ENCODE measurements at places on chromosomes 1 and 21.

GRCh38 chr1:32713081-32713480, 10.5 kb upstream of the SYNC start:
- no peak for DNase-seq

GRCh38 chr1:41840592-41841246, 78.0 kb downstream of the HIVEP3 start:
- no peak for DNase-seq

DNA sequence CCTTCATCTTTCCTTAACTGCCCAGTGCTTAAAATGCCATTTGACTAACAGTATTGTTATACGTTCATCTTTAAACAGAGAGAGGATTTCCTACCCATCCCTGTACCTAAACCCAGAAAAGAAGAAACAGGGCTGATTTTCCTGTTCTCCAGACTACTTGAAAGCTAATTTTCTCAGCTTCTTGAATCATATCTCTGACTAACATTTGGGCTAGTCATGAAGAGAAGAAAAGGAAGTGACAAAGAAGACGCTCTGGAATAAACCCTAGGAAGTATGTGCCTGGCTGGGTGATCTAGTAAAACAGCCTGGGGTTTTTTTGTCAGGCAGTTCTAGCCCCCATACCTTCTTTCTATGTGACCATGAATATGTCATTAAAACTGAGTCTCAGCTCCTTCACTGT, 44.8 kb upstream of the SGIP1 start:
- no peak for DNase-seq

DNA sequence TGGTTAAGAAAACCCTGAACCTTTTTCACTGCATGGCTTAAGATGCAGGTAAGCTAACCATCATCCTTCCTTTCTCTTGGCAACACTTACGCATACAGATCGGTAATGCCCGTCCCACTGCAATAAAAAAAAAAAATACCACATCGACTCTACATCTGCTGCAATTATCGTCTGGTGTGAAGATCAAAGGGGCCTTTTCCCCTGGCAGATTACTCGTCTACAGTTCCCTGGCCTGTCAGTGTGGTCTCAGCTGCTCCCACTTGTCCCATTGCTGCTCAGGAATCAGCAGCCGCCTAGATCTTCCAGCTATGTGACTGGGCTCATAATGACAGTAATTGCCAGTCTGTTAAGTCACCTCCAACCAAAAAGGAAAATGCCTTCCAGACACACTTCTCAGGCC, 133.1 kb downstream of the SETD4 start:
- DNase-seq, result no peak

- DNase-seq, result no peak
Measured at GRCh38 chr1:57061369-57061768, 95.6 kb upstream of the C8B start.

DNA sequence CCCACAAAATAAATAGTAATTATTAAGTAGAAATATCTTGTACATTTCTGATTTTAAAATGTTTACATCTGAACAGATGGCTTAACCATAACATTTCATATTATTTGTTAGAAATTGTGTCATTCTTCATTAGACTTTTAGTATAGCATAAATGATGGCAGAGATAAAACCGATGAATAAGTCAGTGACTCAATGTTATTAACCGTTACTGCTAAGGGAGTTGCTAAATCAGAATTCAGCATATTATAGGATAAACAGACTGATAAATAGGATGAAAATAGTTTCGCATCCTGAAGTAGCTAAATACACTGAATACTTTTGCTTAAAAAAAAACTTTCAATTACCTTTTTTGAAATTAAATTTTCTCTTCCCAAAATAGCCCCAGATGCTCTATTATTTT, 610.6 kb upstream of the ZP4 start:
- DNase-seq, result no peak

DNA sequence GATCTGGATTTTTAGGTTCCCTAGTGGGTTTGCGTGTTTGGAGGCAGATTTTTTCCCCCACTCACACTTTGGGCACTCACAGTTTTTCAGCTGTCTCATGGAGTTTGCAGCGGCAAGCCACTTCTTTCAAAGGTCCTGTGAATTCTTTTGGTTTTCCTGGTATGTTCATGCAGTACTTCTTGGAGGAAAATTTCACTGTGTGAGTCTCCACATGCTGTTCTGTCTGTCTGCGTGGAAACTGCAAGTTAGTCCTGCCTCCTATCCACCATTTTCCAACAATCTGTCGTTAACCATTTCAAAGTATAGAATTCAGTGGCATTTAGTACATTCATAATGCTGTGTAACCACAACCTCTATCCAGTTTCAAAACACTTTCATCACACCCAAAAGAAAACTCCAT, 793 bp upstream of the FMO1 start:
- no peak for DNase-seq

DNA sequence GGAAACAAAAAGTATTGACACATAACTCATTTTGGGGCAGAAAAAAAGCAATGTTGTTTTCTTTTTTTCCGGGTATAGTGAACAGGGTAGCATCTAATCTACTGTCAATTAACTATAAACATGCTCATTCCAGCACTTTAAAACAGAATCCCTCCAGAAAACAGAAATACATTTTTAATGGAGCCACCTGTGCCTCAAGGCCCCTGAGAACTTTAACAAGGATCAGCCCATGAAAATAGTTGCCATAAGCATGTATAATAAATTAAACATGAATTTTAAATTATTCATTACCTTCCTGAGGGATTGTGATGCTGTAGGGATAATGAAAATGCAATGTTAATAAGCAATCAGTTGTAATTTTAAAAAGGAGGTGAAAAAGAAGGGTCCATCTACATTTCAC, 101.4 kb upstream of the IVNS1ABP start:
- DNase-seq, result no peak

DNA sequence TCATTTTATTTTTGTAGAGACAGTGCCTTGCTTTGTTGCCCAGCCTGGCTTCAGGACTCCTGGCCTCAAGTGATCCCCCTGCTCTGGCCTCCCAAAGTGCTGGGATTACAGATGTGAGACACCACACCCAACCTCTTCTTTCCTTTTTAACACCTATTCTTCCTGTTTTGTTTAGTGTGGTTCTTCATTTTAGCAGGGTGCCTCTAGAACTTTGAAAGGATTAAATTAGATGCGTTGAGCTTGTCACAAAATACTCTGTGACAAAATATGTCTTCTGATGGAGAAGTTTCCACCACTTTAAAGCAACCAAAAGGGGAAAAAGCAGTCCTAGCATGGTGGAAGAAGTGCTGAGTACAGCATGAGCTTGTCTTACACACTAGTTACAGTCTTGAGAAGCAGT, 42.0 kb downstream of the CDC14A start:
- no peak for DNase-seq

GRCh38 chr1:101261623-101262022, 24.8 kb downstream of the S1PR1 start:
- no peak for DNase-seq

DNA sequence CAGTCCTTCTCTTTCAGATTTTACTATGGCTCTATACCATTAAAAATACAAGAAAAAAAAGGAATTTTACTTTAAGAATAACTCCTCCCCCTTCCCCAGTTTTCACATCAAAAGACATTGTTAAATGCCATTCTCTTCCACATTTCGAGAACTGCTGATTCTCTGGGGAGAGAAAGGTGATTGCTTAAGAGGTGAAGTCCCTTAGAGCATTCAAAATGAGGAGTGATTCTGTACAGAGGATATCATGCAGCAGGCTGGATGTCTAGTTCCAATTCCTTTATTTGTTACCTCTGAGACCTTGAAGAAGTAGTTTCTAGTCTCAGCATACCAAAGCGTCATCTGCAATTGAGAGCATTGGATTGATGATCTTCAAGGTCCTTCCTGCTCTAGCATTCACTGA, 46.9 kb downstream of the FMO3 start:
- no peak for DNase-seq

DNA sequence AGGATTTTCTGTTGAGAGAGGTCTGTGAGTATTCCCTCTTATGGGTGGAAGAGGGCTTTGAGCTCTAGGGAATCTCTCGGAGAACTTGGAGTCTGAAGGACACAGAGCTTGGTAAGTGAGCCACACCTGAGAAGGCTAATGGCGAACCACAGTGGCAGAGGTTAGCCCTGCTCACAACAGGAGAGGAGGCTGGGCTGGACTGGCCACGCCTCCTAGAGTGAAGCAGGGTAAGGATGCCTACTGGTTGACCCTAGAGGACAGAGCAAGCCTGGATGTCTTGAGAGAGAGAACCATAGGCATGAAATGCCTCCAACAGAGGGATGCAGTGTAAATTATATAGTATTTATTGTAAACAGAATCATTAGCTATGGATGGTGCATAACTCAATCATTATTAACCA, 232.6 kb downstream of the PCP4 start:
- no peak for DNase-seq

- no peak for DNase-seq
Measured at GRCh38 chr1:82179131-82179530, 378.4 kb downstream of the ADGRL2 start.

- DNase-seq, result no peak
Measured at GRCh38 chr1:2166254-2166653, 28.3 kb downstream of the FAAP20 start.

- no peak for DNase-seq
Measured at GRCh38 chr1:159941591-159942560, 3.5 kb downstream of the IGSF9 start.

- no peak for DNase-seq
Measured at GRCh38 chr1:78145105-78145580, 99.4 kb downstream of the GIPC2 start.

DNA sequence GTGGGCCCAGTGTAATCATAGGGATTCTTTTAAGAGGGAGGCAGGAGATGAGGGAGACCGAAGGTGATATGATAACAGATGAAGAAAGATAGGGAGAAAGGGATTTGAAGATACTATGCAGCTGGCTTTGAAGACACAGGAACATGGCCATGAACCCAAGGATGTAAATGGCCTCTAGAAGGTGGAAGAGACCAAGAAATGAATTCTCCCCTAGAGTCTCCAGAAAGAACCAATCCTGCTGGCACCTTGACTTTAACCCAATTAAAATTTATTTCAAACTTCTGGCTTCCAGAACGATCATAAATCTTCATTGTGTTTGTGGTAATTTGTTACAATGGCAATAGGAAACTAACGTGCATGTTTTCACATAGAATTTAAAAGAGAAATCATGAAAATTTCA, 95.0 kb upstream of the GORAB start:
- DNase-seq, result no peak

GRCh38 chr1:113830039-113830438, 17.8 kb upstream of the RSBN1 start:
- no peak for DNase-seq

GRCh38 chr1:25924454-25924853, 18.2 kb upstream of the STMN1 start:
- no peak for DNase-seq

DNA sequence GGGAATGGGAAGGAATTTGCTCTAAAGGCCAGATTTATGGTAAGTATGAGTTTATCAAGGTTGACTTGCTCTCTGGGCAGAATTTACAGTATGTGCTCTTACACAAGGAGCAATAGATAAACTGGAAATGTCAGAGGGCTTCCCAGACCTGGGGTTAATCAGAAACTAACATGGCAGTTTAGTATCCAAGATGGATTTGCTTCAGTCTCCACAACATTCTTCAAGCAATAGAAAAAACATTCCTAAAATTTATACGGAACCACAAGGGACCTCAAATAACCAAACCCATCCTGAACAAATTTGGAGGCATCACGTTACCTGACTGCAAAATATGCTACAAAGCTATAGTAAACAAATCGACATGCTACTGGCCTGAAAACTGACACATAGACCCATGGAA, 606.7 kb upstream of the CHRM3 start:
- no peak for DNase-seq

DNA sequence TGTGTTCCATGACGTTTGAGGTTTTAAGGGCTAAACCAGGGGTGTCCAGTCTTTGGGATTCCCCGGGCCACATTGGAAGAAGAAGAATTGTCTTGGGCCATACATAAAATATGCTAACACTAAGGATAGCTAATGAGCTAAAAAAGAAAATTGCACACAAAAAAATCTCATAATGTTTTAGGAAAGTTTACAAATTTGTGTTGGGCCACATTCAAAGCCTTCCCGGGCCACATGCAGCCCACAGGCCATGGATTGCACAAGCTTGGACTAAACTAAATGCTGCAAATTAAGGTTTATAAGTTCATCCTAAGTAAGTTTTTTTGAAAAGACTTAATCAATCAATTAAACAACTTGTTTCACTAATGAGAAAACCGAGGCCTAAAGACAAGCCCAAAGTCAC, 21.9 kb downstream of the NIBAN1 start:
- DNase-seq, result no peak

GRCh38 chr1:107767156-107767582, 197.8 kb downstream of the VAV3 start:
- no peak for DNase-seq

DNA sequence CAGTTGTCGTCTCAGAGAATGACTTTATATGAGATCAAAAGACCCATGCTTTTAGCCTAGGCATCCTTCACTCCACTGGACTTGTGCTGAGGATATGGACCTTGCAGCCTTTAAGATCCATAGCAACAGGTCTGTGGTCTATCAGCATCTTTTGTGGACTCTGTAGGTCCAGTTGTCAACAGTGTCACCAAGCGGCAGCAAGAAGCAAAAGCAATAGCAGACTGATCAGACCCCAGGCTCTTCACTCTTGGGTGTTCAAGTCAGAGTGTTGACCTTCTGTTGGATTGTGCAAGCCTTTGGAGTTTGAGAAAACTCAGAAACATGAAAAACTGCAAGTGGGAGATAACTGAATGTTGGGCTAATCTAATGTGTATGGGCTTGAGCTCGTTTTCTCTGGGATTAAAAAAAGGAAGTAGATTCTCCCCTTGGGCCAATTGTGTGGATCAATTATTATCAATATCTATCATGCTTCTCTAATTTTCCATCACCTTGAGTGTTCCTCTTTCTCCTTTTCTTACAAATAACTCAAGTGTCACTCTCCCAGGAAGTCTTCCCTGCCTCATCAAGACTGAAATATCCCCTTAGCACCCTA, 144.2 kb downstream of the LYPLAL1 start:
- no peak for DNase-seq

GRCh38 chr1:16888860-16889816, 6.6 kb upstream of the RNU1-2 start:
- DNase-seq, result peak; percentile 80

GRCh38 chr21:45854690-45855247, 126.8 kb upstream of the COL6A1 start:
- DNase-seq, result peak; percentile 16

DNA sequence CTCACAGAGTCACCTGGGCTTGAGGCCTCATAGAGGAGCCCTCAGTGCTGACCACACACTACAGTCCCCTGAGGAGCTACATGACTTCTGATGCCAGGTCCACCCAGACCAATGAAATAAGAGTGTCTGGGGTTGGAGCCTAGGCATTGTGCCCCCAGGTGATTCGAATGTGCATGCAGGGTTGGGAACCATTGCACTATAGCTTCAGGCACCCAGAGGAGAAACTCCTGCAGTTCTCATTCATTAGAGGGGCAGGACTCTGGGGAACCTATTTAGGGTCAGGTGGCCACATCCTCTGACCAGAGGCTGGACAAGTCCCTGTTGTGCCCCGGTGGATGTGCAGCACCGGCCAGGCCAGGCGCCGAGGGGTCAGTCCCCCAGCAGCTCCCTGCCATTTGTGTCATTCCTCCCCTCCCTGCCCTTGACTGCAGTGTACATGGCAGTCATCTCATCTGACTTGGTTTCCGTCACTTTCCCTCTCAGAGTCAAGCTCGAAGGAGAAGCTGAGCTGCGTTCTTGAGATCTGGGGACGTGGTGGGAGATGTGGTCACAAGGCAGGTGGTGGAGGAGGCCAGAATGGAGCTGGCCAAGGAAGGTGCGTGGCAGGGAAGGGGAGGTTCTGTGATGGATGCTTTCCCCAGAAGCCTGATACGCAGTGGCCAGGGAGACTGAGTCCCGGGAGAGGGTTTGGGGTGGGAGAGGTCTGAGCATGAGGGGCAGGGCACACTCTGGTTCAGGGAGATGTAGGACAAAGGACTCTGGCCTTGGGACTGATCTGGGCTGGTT, 6.4 kb downstream of the CLDN19 start:
- no peak for DNase-seq

Data from activated naive CD4-positive, alpha-beta T cell treated with anti-CD3 and anti-CD28 coated beads, Interleukin-2, amount 50 U/mL, for 72 hours (primary cell).